Motor neuron (in vitro differentiated cells): ENCODE measurements at places on chromosomes 2 and 18. TPM values are rescaled to one million over a fixed set of nuclear protein-coding genes. Genes with fewer than 3 reads are reported as not detected.
A peak's percentile ranks its signal among the peaks of the same experiment; 100 is the strongest.

DNA sequence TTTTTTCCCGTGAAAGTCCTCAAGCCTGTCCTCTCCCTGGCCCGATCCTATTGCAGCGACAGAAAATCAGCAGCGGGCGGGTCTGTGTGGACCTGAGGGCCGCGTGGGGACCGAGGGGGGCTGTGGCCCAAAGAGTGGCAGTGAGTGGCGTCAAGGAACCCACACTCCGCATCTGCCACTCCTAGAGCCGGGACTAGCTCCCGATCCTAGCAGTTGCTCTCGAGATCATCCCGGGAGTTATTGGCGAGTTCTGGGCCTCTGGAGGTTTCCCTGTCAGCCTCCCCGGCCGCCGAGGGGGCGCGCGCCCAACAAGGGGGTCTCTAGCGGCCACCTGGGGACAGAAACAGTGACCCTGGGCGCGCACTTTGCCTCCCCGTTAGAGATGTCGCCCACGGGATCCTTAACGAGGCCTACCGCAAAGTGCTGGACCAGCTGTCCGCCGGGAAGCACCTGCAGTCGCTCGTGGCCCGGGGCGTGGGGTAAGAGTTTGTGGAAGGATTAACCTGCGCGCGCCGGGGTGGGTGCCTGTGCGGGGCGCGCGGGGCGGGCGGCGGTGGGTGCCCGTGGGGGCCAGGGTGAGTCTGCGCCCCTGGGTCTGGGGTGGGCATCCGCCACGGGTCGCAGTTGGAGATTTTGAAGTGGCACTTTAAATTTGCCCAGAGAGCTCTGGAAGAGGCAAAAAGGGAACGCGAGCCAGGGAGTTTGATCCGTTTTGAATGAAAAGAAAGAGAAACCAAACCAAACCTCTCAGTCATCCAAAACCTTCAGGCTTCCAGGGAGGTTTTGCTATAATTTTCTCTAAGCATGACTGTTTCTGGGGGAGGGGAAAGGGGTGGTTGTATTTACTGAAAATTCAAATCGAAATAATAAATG, 3.5 kb downstream of the ADCYAP1 start:
- ATAC-seq, result no peak

GRCh38 chr2:169119851-169120250, 50.5 kb downstream of the DHRS9 start:
- ATAC-seq, result no peak

DNA sequence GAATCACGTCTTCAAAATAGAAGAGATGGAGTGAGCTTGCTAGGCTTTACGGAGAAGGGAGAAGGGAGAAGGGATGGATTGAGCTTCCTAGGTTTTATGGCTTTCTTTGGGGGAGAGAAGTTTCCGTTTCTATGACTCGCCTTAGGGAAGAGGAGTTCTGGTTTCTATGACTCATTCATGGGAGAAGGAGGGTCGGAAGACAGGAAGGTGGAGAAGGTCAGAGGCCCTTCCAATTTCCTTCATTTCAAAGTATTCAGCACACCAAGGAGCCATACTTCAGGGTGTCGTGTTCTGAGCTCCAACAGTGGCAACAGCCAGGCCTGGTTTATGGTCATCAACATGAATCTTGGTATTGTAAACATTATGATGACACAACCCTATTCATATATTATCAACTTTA, 284.7 kb upstream of the VWC2L start:
- ATAC-seq, result no peak

GRCh38 chr18:44792456-44793061, 111.9 kb downstream of the SETBP1 start:
- no peak for ATAC-seq

GRCh38 chr2:222176890-222177289, 121.9 kb downstream of the PAX3 start:
- ATAC-seq, result no peak

GRCh38 chr2:195337597-195337996, 319.4 kb upstream of the SLC39A10 start:
- ATAC-seq, result no peak

DNA sequence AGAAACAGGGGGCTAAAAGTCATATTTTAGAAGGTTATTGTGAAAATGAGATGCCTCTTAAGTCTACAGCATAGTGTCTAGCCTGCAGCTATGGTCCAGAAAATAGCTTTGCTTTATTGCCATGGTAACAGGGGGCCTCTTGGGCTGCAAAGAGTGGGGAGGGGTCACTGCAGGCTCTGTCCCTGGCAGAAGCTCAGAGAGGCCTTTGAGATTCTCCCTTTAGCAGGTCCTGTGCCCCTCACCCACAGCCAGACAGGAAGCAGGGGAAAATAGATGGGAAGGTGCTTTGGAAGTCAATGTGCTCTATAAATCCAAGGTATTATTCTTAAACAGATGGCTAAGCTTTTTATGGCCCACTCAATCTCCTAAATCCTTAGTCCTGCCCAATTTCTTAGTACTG, 1021.3 kb upstream of the GYPC start:
- no peak for ATAC-seq

DNA sequence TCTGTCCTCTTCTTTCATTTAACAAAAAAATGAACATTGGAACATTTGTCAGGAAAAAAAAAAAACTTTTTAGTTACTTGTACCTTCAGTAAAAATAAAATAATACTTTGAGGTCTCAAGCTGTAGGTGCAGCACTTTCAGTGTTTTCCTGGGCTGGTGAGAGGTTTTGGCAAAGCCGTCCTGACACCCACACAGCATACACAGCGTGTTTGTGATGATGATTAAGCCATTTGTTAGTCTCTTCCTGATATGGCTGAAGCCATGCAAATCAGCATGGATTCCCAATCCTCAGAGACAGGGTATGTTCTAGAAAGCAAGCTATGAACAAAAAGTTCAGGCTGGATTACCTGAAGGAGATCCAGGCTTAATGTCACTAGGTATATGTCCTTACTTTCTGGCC, 236.8 kb downstream of the ZNF516 start:
- no peak for ATAC-seq

GRCh38 chr2:26901326-26902183, 53.6 kb downstream of the DPYSL5 start:
- ATAC-seq, result peak; percentile 39

The CCDC74B gene
- total RNA-seq, result 3.2 and 3.5 TPM in 2 replicates

The WNT10A gene
- total RNA-seq, result not detected in 2 replicates

The ADD2 gene
- total RNA-seq, result 66.9 and 68.1 TPM in 2 replicates

The TMEM185B gene
- 16.2 and 18.6 TPM in 2 replicates for total RNA-seq
